ENCODE measurements at places on chromosomes 13 and 19. TPM values are rescaled to one million over a fixed set of nuclear protein-coding genes. Genes with fewer than 3 reads are reported as not detected.

ZNF432 gene
- polyA plus RNA-seq: 10.1 TPM

CRX gene
- not detected for polyA plus RNA-seq

FAM216B gene
- polyA plus RNA-seq: not detected

IFT88 gene
- polyA plus RNA-seq: 3.1 TPM

MADCAM1 gene
- 0.57 TPM for polyA plus RNA-seq

UGGT2 gene
- polyA plus RNA-seq: 3.5 TPM

OR7D2 gene
- 0.01 TPM for polyA plus RNA-seq

ZGLP1 gene
- polyA plus RNA-seq: 8.2 TPM

NKG7 gene
- 1.0 TPM for polyA plus RNA-seq

PPP2R1A gene
- 130 TPM for polyA plus RNA-seq

KLK6 gene
- polyA plus RNA-seq: 32.8 TPM

CEACAM6 gene
- 141 TPM for polyA plus RNA-seq

B3GLCT gene
- 2.0 TPM for polyA plus RNA-seq

SRRM5 gene
- polyA plus RNA-seq: 0.14 TPM

IGFL4 gene
- polyA plus RNA-seq: 0.16 TPM

ANGPTL8 gene
- not detected for polyA plus RNA-seq

ZNF66 gene
- 1.2 TPM for polyA plus RNA-seq

CYP4F12 gene
- 31.6 TPM for polyA plus RNA-seq

LAIR1 gene
- polyA plus RNA-seq: 2.0 TPM

Measured in esophagus (tissue), 2 donors.